GM13977 (cell line): ENCODE measurements at places on chromosomes 1 and 21.
A peak's percentile ranks its signal among the peaks of the same experiment; 100 is the strongest.

DNA sequence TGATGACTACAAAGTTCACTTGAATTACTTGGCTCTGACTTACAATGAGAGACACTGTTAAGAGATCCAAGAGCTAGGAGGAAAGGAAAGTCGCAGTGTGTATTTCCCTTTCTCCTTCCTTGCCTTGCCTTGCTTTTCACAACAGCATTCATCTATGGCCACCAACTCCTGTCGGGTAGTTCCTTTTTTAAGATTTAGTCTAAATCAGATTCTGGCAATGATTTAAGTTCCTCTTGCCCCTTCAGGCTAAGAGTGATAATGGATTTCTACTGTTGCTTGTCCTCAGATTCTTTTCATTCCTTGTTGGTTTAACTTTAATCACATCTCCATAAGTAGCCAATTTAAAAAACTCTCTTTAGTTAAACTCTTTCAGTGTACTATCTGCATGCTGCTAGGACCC, 91.9 kb downstream of the GTF2B start:
- no peak for DNase-seq

- peak; percentile 83 for DNase-seq
Observed at GRCh38 chr1:16215882-16216753, 3.7 kb upstream of the ARHGEF19 start.

GRCh38 chr1:8987881-8988617, 38.2 kb downstream of the SLC2A7 start:
- DNase-seq: peak; percentile 76

DNA sequence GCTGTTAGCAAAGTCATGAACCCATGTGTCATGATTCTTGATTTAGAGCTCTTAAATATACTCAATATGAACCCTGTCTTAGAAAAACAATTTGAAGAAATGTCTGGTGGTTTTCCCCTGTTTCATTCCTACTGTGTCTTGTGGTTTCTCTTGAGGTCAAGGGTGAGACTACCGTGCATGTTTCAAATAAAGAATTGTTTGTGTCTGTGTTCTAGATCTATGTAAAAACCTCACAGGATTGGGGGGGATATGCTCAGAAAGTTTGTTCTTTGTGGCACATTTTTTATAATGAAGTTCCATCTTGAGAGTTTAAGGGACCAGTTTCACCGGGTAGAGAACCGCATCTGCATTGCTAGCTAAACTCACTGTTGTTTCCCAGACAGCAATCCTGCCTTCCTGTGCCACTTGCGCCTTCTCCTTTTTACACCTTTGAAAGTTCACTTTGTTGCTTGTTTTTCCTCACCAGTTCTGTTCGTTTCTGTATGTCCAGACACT, 30.9 kb upstream of the CACYBP start:
- peak; percentile 48 for DNase-seq

- peak; percentile 88 for DNase-seq
Observed at GRCh38 chr1:37808369-37809319, 636 bp upstream of the YRDC start.

GRCh38 chr1:176853503-176853902, 311.0 kb downstream of the ASTN1 start:
- DNase-seq: no peak

DNA sequence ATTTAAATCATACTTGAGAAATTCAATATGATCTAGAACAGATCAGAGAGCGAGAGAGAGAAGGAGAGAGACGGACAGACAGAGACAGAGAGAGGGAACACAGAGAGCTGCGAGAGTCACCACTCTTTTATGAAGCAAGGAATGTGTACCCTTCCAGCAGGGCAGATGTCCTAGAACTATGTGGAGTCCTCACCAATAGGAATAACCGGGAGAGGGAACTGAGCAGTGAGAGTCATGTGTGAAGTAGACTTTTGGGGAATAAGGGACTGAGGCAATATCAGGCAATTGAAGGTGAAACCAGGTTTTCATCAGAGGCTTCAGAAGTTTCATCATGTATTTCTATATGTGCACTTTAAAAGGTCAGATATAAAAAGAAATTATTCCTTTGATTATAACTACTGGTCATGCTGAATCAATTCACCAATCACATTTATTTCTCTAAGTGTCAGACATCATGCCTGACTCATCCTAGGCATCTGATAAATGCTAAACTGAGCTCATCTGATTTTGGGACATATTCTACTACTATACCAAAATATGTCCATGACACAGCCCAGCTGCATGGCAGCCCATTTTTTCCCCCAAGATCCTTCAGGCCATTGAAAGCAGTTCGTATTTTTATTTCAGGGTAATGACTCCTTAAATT, 22.4 kb downstream of the VTCN1 start:
- DNase-seq: no peak

DNA sequence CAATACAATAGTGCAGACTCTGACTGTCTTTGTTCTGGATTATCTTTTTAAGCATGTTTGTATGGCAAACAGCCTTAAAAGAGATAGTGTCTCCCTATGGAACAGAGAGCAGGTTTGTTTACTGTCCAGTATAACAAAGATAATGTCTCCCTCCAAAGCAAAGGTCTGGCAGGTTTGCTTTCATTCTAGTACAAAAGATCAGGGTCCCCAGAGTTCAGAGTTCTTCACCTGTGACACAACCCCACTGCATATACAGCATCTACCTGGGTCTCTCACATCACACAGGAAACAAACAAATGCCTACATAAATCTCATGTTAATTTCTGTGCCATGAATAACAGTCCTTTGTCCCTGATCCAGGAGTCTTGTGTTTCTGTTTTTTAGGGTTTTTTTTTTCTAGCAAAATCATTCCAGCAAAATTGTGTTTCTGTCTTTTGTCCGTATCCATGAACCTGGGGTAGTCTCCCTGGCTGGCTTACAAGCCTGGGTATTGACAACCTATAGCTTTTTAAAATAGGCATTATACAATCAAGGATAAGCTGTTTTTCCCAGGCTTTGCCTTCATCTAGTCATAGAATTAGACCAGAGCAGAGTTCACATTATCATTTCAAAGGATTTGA, 89.4 kb upstream of the PTBP2 start:
- DNase-seq: no peak

DNA sequence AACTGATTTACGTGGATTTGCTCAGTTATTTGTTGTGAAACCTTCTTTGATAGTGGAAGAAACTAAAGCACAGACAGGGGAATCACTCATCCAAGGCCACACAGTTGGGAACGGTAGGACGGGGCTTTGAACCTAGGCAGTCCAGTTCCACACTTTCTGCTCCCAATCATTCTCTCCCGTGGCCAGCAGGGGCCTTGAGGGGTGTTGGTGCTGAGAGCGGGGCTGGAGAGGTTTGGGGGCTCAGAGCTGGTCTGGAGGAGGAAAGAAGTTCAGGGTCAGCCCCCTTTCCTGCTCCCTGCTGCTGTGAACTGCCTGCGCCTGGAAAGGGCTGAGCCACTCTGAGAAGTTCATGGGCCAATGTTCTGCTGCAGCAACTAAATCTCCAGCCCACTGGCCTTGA, 31.4 kb upstream of the ACTL8 start:
- no peak for DNase-seq

GRCh38 chr21:28971171-28971570, 21.5 kb downstream of the LTN1 start:
- no peak for DNase-seq

DNA sequence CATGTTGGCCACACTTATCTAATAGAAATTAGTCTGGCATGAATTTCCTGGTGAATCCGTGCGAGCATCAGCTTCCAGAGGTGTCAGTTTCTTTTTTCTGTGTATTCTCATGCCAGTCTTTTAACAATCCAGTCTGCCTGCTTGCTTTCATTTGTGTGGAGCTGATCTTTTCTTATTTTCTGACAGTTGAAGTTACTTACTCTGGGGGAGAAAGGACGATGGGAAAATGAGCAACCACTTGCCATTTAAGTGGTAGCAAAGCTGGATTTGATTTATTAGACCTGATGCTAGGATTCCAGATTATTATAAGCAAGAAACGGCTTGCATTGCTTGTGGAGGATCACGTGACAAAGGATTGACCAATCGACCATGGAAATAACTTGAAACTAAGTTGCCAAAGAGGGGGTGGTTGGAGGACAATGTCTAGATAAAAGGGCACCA, 24.3 kb upstream of the APP start:
- DNase-seq: no peak

GRCh38 chr1:95133687-95134086, 16.5 kb downstream of the TLCD4 start:
- no peak for DNase-seq

DNA sequence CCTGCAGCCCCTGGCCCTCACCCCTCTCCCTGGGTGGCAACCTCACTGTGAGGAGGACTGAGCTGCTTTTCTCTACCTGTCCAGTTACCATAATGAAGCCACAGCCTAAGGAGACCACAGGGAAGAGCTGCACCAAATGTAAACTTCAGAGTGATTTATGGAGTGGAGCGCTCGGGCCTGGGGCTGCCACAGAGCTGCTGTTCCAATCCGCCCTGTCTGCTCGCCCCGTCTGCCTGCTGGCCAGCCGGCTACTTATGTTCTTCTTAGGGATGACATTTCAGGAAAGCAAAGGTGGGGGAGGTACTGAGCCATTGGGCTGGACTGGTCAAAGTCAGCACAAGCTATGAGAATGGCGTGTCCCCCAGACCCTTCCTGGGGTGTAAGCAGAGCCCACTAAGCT, 17.9 kb downstream of the SYT6 start:
- DNase-seq: no peak

- no peak for DNase-seq
Observed at GRCh38 chr1:15835205-15835740, 12.2 kb upstream of the SPEN start.

GRCh38 chr21:16587681-16588375, 858.0 kb downstream of the USP25 start:
- no peak for DNase-seq

DNA sequence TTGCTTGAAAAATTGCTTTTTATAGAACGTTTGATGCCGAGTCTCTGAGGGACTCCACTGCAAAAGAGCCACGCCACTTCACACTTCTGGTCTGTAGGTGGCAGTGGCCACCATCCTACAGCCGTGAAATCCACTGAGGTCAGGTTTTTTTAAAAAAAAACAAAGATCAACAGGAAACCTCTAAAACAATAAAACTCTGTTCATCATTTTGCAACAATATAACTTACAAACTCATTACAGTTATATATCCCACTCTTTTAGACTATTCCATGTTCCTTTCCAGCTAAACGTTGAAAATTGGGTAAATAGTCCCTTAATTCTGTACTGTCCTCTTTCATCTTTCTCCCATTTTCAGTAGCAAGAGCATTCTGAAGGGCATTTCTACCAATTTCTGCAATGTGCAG, 64.6 kb upstream of the FMN2 start:
- DNase-seq: peak; percentile 41

DNA sequence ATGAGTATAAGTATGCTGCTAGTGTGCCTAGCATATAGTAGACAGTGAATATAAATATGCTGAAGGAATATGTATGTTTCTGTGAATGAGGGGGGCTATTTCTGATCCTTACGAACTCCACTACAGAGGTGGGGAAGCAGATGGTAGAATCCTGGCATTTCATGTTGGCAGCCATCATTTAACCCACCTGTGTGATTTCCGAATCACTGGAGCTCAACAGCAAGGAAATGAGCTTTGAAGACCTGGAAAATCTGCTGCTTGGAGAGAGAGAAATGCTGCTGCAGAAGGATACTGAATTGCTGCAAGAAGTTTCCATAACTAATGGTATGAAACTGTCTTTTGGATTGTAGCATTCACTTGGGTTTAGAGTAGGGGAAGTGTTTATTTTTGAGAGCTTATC, 83.5 kb downstream of the RABGAP1L start:
- no peak for DNase-seq

DNA sequence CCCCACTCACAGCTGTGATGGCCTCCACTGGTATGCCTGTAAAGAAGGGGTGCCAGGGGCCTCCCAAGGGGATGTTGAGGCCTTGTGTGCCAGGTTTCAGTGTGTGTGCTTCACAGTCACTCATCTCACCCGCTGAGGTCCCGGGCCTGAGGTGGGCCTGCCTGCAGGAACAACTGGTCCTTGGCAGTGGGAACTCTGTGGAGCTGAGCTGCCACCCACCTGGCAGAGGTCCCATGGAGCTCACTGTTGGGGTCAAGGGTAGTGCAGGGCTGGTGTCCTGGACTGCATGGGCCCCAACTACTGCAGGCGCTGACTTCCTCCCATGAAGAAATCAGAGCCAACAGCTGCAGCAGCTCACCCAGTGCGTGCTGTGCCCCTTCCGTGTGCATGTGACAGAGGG, 17.3 kb upstream of the ZNF678 start:
- DNase-seq: no peak

GRCh38 chr1:1118876-1119220, 3.0 kb upstream of the C1orf159 start:
- no peak for DNase-seq

DNA sequence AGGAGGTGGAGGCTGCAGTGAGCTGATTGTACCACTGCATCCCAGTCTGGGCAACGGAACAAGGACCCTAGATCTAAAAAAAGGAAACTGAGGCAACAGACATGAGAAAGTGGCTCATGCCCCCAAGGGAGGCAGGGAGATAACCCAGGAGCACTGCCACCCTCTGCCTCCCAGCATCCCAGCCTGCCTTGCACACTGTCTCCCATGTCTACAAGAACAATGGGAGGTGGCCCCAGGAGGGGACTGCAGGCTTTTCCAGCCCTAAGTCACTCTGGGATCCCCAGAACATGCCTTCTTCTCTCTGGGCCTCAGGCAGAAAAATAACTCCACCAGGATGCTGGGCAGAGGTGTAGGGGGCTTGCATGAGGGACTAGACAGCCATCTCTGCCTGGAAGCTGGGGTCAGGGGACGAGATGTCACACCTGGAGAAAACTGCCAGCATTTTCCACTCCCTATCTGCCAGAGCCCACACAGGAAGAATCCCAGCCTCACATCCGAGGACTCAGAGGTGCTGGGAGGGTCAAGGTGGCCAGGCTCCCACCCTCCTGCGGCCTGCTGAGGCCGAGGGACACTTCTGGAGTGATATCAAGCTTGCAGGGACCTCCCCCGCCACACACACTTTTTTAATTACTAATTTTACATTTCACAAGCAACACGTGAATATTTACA, 21.4 kb downstream of the RUNX3 start:
- no peak for DNase-seq

DNA sequence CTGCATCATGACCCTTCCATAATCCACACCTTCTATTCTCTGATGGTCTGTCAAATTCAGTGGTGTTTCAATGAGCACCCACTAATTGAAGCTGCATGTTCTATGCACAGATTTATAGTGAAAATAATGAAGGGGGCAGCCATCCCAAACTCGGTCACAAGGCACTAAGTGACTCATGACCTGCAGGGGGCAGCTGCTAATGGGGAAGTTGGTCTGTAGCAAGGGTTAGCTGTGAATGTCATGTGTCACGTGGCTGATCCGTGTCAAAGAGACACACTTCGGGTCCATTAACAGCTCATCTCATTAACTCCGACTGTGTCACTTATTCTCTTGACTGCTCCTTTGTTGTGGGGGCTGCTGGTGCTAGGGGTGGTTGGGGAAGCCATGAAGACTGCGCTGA, 306.6 kb downstream of the PCP4 start:
- no peak for DNase-seq

GRCh38 chr21:41054018-41054578, 113.9 kb upstream of the BACE2 start:
- no peak for DNase-seq

DNA sequence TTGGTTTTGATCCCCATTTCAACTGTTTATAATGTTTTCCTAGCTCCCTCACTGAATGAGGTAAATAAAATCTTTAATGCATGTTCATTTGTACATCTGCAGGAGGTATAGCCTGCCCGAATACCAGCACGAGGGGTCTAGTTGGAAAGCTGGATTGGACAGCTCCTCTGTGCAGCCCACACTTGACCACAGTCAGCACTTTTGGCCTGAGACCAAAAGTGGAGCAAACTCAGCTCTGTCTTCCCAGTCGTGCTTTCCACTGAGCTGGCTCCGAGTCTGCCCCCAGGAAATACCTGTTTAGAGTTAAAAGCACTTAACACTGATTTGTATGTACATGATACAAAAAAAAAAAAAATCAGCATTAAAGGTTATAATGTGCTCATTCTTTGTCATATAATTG, 224.4 kb downstream of the DSCAM start:
- DNase-seq: no peak
